ENCODE measurements at places on chromosomes 11 and 22.

- no peak overlapping the region for H3K4me3 ChIP-seq
- no peak overlapping the region for H3K27ac ChIP-seq
- no peak for DNase-seq
- no peaks in the 10 kb centered on the region for H3K27me3 ChIP-seq
- H3K36me3 ChIP-seq: no peaks in the 10 kb centered on the region
These were observed 13.6 kb upstream of the RAB3IL1 start for GRCh38 chr11:61930933-61931332.

DNA sequence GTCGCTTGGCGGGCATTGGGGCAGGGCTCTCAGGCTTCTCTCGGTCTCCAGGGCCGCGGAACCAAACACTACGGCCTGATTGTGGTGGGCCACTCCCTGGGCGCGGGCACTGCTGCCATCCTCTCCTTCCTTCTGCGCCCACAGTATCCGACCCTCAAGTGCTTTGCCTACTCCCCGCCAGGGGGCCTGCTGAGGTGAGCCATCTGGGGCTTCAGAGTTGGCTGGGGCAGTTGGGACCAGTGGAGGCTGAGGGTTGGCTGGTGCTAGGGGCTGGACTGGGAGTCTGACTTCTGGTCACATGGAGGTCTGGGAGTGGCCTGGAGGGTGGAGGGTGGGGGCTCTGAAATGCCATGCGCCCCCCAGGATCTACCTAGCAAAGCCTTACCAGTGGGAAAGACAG is 15.3 kb upstream of the MYRF start:
- no peaks in the 10 kb centered on the region for H3K36me3 ChIP-seq
- no peaks in the 10 kb centered on the region for H3K27me3 ChIP-seq
- H3K27ac ChIP-seq: no peak overlapping the region
- H3K4me1 ChIP-seq: peaks cover 10% of the 10 kb centered on the region
- no peak overlapping the region for H3K4me3 ChIP-seq

- no peak for DNase-seq
- H3K27me3 ChIP-seq: no peaks in the 10 kb centered on the region
- H3K4me3 ChIP-seq: no peak overlapping the region
- no peaks in the 10 kb centered on the region for H3K36me3 ChIP-seq
- H3K27ac ChIP-seq: no peak overlapping the region
These were observed 160.5 kb upstream of the DDI1 start for GRCh38 chr11:103875855-103876510.

- no peak overlapping the region for H3K4me3 ChIP-seq
- H3K27ac ChIP-seq: no peak overlapping the region
- DNase-seq: no peak
- no peaks in the 10 kb centered on the region for H3K36me3 ChIP-seq
- H3K4me1 ChIP-seq: no peaks in the 10 kb centered on the region
- H3K27me3 ChIP-seq: no peaks in the 10 kb centered on the region
These were observed 39.4 kb upstream of the LIN7C start for GRCh38 chr11:27545946-27546345.

DNA sequence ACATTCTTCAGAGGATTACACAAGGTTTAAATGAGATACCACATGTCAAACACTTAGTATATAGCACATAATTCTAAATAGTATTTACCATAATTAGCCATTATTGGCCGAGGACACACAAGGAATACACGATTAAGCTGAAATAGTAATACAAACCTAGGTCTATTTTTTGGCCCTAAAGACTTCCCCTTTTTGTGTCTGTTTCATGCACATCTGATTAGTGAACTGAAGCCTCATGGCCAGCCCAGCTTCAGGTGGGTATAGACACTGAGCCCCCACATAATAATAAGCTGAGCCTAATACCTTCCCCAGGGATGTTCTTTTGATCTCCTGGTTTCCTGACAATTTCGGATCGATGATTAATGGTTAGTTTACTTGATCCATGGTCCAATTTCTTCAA is 2.1 kb downstream of the GLYATL1B start:
- no peak for DNase-seq
- no peaks in the 10 kb centered on the region for H3K4me1 ChIP-seq
- no peaks in the 10 kb centered on the region for H3K27me3 ChIP-seq
- no peak overlapping the region for H3K27ac ChIP-seq
- no peak overlapping the region for H3K4me3 ChIP-seq

Data from thoracic aorta (tissue), 2 donors.